ENCODE measurements at places on chromosomes 3 and 15.

DNA sequence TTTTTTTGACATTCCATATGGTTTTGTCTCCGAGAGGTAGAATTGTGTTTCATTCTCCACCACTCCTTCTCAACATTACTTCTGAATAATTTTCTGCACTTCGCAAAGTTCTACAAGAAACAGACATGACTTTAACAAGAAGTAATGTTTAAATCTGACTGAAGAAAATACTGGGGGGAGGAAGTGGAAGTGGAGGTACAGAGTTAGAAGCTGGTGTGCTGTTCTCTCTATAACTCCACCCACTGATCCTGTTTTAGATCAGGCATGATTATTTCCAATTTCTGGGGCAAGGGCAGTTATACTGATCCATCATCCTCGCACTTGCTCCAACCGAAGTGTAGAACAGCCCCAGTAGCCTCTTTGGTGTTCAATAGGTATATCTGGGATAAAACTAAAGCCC is 9.2 kb upstream of the MCCC1 start:
- no peak for DNase-seq

GRCh38 chr3:147421184-147421912 is 12.2 kb downstream of the ZIC1 start:
- no peak for DNase-seq

DNA sequence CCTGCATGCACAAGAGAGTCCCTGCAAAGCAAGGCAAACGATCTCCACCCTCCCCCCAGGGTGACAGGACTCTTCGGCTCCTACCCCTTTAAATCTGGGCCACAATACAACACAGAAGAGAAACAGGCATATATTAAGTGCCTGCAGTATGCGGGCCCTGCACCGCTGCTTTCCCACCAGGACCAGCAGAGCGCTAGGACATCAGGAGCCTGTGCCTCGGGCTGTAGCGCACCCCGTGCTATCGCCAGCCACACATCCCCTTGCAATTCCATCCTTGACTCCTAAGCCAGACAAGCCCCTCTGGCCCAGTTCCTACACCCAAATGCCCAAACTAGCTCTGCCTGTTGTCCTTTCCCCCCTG is 4.1 kb downstream of the GALNT15 start:
- no peak for DNase-seq

DNA sequence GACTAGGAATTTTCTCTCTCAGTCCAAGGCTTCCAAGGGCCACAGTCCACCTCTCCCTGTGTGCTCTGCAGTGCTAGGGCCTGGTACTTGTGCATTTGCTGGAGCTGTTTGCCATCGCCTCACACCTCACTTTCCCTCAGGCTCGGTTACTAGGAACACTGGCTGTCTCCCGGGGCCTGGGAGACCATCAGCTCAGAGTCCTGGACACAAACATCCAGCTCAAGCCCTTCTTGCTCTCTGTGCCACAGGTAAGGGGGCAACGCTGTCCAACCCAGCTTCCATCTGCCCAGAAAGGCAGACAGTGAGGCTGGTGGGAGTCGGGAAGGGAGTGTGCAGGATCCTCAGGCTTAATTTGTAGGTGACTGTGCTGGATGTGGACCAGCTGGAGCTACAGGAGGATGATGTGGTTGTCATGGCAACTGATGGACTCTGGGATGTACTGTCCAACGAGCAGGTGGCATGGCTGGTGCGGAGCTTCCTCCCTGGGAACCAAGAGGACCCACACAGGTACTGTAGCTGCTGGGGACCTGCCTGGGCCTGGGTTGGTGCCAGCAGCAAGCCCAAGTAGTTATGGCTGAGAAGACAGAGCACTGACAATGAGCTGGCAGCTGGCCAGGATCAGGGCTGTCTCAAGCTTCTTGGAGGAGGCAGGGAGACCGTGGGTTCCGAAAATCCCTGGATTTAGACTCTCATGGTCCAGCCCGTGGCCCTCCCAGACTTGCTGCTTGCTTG is 3.4 kb downstream of the PPM1M start:
- no peak for DNase-seq

DNA sequence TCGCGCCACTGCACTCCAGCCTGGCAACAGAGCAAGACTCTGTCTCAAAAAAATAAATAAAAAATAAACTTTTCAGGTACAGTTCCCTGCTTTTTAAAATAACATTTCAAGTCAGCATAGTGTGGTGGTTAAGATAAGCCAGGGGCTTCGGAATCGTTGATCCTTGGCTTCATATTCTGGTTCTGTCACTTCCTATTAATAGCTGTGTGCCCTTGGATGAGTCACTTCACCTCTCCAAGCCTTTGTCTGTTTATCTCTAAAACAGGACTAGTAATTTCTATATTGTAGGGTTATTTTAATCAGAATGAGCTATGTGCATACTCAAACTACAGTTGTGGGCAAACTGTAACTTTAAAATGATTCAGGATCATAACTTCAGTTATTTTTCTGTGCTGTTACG is 53.8 kb upstream of the SENP5 start:
- no peak for DNase-seq

DNA sequence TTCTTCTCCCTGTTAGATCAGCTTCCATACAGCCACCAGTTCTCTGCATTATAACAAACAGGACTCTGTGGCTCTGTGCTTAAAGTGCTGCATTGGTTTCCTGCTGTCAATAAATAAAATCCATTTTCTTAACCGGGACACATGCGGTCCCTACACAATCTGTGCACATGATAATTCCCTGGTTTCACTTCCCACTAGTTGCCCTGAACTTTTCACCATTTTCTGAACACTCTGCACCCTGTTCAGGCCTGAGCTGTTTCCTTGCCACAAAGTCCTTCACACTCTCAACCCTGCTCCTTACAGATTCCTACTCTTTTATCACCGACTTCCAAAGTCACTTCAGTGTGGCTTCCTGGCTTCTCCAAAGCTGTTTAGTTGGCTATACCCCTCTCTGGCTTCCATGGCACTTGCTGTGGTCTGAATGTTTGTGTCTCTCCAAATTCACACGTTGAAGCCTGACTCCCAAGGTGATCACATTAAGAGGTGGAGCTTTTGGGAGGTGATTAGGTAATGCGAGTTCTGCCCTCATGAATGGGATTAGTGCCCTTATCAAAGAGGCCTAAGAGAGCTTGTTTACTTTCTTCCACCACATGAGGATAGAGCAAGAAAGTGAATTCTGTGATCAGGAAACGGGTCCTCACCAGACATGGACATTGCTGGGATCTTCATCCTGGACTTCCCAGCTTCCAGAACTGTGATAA is 233.4 kb downstream of the CHST2 start:
- no peak for DNase-seq

GRCh38 chr15:101495334-101496197 is 6.1 kb upstream of the PCSK6 start:
- DNase-seq, result no peak

GRCh38 chr15:101481917-101482525 is 7.5 kb downstream of the PCSK6 start:
- no peak for DNase-seq

DNA sequence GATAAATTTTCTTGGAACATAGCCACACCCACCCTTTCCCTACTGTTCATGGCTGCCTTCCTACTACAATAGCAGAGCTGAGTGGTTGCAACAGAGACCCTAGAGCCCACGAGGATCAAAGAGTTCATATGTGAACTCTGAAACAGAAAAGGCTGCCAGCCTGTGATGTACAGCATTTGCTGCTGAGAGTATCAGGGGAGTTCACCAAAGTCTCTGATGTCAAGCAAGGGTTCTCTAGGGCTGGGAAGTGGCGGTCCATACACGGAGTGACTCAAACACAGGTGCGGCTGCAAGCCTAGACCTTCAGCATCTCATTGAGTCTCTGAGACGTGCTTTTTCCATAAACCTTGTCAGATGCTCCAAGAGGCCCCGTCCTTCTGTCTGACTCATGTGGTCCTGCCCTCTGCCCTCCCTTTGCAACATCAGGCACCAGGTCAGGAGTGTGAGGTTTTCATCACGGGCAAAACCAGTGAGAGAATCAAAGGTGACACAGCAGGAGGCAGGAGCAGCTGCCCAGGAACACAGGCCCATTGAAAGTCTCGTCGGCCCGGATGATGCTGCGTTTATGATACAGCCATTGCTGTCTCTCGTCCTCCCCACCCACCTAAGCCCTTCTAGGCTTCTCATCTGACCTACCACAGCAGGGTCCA is 42.9 kb downstream of the PCSK6 start:
- DNase-seq, result no peak

Measured in fibroblast of gingiva (primary cell).